Amniotic stem cell (primary cell): ENCODE measurements at places on chromosomes 11 and 22.

GRCh38 chr11:64665411-64665821 is 57.6 kb downstream of the NRXN2 start:
- no peak for DNase-seq

- no peak for DNase-seq
Measured at GRCh38 chr22:42768385-42769035, 47.8 kb upstream of the A4GALT start.

- no peak for DNase-seq
Measured at GRCh38 chr11:20161923-20162744, 1.9 kb upstream of the DBX1 start.

GRCh38 chr22:32722441-32722840 is 79.1 kb upstream of the TIMP3 start:
- no peak for DNase-seq

- no peak for DNase-seq
Measured at GRCh38 chr11:85348945-85349344, 278.2 kb downstream of the DLG2 start.

GRCh38 chr22:27635435-27635834 is 166.1 kb downstream of the MN1 start:
- no peak for DNase-seq

- peak; percentile 49 for DNase-seq
Measured at GRCh38 chr11:79018371-79018849, 422.4 kb downstream of the TENM4 start.

DNA sequence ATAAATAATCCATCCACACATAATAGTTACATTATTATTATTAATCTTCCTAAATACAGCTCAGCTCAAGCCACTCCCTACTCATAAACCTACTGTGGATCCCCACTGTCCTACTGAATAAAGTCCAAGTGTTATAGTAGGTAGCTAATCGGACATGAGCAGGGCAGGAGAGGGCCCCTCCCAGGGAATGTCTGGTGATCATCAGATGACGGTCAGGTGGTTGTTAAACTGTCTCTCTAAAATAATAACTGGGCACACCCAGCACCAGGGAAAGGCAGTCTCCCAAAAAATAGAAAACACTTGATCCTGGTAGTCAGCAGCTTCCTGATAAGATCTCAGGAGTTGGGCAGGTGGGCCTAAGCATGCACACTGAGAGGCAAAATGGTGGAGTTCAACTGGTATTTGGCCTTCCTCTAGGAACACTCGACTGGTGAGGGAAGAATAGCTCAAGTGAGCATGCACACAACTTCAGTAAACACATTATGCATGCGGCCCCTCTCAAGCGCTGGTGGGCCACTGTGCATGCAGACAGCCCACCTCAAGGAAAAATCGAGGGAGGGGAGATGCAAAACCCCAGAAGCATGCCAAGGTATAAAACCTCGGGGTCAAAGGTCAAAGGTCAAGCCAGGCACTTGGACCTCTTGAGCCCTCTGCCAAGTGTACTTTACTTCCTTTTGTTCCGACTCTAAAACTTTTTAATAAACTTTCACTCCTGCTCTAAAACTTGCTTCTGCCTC is 65.0 kb downstream of the LRRC32 start:
- no peak for DNase-seq

DNA sequence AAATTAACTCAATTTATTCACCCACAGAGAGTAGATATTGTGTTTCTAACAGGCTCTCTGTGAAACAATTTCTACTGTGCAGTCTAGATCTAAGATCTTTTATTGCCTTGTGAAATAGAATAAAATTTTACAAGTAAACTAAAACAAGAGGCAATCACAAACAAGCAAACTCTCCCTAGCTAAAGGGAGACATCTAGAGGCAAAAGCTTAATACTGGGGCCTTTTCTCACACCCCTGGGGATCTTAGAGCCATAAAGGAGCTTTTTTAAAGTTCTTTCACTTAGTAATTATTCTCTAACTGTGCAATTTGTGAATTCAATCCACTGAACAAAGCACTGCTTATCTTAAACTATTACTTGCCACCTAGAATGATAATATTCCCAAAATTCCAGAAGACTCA is 19.7 kb downstream of the ALG9 start:
- no peak for DNase-seq

DNA sequence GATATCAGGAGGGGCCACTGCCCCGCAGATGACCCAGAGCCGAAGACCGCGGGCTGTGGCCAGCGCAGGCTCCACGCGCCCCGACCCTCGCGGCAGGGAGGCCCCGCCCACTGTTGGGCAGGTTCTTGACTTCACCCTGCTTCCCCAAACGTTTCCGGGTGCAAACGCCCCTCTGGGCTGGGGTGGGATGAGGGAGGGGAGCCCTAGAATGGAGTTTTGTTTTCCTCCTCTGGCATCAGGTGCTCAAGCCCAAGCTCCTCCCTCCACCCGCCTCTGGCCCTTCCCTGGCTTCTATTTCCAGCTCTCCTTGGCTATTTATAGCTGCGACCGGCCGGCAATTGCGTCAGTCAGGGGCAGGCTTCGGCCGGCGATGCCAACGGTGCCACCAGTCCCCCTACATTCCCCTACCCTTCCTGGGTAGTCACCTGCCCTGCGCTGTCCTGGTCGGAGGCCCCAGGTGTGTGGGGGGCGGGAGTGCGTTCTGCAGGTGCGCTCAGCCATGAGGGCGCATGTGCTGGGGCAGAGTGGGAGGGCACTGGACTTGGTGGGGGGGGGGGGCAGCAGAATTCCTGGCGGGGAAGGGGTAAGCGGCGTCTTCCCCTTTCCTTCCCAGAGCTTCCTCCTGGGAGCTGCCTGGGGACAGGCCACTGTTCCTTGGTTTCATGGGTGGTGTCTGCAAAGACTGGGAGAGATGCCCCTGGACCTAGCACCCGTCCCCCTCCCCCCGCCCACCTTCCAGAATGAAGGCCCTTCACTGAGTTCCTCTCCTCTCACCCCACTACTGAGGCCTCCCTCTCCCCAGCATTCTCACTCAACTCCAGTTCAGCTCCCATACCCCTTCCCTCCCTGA is 23.6 kb downstream of the DUSP8 start:
- DNase-seq: no peak

GRCh38 chr11:35912883-35913624 is 30.8 kb upstream of the LDLRAD3 start:
- no peak for DNase-seq

DNA sequence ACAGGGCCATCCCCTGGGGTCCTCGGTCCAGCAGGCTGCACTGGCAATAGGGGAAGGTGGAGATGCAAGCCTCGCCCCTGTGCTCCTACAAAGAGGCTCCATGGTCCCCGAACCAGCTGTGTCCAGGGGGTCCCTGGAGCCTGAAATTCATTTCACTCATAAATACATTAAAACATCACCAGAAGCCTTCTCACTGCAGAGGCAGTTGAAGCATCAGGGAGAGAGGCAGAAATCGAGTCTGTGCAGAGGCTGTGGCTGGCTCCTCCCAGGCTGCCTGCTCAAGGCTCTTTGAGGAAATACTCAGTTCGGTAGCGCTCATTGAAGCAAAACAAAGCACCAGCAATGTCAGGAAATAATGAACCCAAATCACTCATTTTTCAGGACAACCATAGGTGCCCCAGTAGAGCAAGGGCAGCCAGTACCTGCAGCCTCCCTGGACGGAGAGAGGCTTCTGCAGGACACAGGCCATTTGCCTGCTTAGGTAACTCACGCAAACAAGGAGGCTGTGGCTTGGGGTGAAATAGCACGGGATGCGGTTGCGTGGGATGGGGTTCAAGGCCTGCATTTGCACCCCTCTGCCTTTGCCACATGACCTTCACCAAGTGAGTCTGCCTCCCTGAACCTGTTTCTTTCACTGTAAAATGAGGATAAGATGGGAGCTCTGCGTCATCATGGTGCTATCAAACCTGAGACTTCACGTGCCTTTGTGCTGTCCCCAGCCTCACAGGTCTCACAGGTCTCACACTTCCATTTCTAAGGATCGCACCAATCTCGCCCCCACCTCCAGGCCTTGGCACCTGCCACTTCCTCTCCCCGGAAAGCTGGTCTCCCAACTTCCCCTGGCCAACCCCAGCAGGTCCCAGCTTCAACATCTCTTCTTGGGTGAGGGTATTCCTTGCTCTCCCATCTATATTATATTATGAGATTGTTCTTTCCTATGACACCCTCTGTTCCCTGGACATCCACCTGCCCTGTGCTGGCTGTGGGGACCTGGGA is 84.3 kb upstream of the SHISAL1 start:
- DNase-seq: no peak

GRCh38 chr11:19800162-19800561 is 87.5 kb downstream of the NAV2 start:
- no peak for DNase-seq

DNA sequence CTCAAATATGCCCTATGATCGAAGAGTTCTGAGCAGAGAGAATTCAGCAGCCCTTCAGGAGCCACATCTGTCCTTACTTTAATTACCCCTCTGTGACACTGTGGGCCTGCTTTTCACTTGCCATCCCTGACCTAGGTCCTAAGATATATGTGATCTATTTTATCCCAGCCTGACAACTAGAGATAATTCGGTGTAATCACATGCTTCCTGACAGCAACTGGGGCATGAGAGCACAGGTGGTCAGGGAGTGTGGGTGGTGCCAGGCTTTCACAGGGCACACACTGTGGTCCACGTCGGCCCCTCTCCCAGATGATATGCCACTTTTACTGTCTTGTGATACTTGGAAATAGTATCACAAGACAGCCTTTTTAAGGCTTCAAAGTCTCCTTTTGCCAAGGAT is 3.9 kb downstream of the TUBA8 start:
- no peak for DNase-seq

DNA sequence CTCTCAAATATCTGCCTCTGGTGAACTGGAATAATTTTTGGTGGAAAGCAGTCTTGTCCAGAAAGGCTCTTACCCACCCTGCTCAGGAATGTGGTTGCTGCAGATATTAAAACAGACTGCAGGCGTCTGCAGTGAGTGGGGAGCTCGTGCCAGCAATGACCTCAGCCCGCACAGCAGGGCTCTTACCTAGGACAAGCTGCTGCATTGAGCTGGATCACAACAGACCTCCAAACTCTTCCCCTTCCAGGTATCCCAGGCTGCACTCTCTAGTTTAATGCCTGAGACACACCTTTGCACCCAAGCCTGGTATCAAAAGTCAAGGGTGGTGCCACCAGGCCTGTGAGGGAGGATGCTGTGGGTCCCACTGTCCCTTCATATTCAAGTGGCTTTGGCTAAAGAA is 69.7 kb upstream of the CDON start:
- no peak for DNase-seq

GRCh38 chr11:2909133-2909902 is 19.9 kb downstream of the PHLDA2 start:
- DNase-seq: no peak

GRCh38 chr22:17724678-17725499 is 49.4 kb downstream of the BID start:
- no peak for DNase-seq

- DNase-seq: no peak
Measured at GRCh38 chr11:106493751-106494150, 416.3 kb downstream of the AASDHPPT start.

DNA sequence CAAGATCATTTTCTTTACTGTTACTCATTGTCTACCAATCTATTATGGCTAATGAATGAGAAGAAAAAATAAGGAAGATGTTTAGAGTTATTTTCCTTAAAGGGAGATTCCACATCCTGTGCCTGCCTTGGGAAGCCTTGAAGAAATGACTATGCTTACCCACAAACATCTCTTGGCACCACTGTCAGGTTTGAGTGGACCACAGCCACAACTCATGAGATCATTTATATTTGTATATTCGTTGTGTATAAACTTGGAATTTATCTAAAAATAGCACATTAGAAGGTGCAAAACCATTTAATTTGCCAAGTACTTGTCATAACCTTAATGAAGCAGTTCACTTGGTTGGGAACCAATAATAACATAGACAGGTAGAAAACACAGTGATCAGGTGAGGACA is 740.8 kb downstream of the DLG2 start:
- DNase-seq: no peak

- DNase-seq: no peak
Measured at GRCh38 chr11:574632-575312, 1.5 kb upstream of the PHRF1 start.

DNA sequence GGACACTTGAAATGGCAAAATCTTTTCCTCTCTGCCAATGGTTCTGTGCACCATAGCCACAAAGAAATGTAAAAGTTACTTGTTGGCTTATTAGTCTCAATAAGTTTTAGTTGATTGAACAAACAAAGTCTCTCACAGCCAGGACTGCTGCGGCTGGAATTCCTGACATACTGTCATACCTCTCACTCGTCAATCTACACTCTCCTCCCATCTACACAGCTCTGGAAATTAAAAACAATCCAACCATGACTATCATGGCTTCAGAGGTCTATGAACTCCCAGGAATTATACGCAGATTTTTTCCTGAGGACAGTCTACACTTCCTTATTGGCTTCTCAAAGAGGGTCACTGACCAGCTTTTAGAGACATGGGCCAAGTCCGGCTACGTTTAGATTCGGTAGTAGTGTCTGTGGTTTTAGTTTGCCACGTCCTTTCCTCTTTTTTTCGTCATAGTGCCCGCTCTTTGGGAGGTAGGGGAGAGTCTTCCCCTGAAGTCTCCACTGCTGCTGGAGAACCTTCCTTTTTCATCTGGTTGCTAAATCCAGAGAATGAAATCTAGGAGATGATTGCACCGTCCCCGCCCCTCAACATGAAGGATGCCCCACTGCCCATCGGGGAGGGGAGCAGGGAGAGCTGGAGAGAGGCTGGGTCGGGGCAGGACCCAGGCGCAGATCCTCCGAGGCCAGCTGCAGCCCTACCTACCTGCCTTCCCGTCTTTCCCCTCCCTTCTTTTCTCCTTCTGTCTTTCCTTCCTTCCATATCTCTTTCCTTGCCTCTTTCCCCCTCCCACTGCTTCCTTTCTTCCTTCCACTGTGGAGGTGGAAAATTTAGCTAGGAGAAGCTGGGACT is 1.0 kb upstream of the PLEKHB1 start:
- no peak for DNase-seq

DNA sequence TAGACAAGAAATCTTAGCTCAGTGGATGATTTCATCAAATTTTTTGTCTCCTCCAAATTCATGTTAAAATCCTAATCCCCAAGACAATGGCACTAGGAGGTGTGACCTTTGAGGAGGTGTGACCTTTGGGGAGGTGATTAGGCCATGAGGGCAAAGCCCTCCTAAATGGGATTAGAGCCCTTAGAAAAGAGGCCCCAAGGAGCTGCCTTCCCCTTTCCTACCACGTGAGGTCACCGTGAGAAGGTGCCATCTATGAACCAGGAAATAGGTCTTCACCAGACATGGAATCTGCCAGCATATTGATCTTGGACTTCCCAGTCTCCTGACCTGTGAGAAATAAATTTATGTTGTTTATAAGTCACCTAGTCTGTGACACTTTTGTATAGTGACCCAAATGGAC is 138.7 kb downstream of the TRIM29 start:
- no peak for DNase-seq

DNA sequence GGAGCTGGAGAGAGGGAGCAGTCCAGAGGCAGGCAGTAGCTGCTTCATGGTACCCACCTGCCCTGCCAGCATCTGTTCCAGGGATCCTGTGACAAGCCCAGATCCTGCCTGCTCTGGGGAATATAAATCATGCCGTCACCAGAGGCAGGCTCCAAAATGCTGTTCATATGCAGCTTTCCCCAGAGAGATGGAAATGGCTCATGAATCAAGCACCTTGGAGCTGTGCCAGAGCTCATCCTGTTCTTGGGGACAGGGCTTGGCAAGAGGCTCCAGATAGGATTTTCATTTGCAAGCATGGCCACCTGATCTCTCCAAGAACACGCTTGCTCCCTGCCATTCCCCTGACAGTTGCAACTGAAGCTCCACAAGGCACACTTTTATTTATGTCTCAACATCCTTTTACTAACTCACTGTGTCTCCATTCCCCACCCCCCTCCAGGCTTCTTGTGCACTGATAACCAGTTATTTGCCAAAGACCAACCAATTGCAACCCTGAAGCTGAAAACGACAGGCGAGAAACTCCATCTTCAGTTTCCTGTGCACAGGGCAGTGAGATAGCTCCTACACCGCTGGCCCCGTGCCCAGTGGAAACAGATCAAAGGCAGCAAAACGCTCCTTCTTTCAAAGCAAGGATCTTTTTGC is 115.8 kb upstream of the PITPNB start:
- DNase-seq: peak; percentile 41
